Activated CD4-positive, alpha-beta memory T cell treated with anti-CD3 and anti-CD28 coated beads, Interleukin-2, amount 10 ng/mL, durations not matched to agents 7 days and 5 days (primary cell): ENCODE measurements at places on chromosomes 1 and 21. TPM values are rescaled to one million over a fixed set of nuclear protein-coding genes. Genes with fewer than 3 reads are reported as not detected.

DNA sequence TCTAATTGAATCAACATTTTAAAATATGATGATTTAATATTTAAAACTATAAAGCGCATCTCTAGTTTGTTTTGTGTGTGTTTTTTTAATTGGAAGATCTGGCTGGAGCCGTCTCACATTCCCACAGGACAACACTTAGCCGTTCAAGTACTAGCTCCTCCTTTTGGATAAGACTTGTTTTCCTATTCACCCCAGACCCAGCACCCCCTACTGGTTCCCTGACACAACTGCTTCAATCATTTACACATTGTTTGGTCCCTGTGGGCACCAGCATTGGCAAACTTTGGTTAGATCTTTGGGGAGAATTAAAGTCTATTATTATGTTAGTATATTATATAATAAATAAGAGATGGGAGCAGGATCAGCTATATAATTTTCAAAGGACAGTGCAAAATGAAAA, 34.5 kb downstream of the TYW3 start:
- H3K27me3 ChIP-seq = no peaks in the 10 kb centered on the region
- H3K27ac ChIP-seq = no peak overlapping the region
- H3K4me1 ChIP-seq = peaks cover 3% of the 10 kb centered on the region
- peaks cover 11% of the 10 kb centered on the region for H3K36me3 ChIP-seq

GRCh38 chr1:27491748-27492700, 2.1 kb upstream of the WASF2 start:
- H3K27ac ChIP-seq = peak overlapping the region; percentile 21
- H3K36me3 ChIP-seq = peaks cover 9% of the 10 kb centered on the region
- H3K4me1 ChIP-seq = peaks cover 40% of the 10 kb centered on the region

GRCh38 chr21:14880922-14881321, 183.9 kb downstream of the NRIP1 start:
- no peak overlapping the region for H3K4me3 ChIP-seq
- H3K36me3 ChIP-seq = no peaks in the 10 kb centered on the region
- H3K27ac ChIP-seq = no peak overlapping the region
- no peaks in the 10 kb centered on the region for H3K27me3 ChIP-seq
- no peak for DNase-seq

HSD3B1 gene
- total RNA-seq = not detected

INSRR gene
- total RNA-seq = 0.08 TPM

- H3K4me1 ChIP-seq = no peaks in the 10 kb centered on the region
- H3K27ac ChIP-seq = no peak overlapping the region
- H3K27me3 ChIP-seq = peaks cover 38% of the 10 kb centered on the region
- H3K36me3 ChIP-seq = no peaks in the 10 kb centered on the region
Observed at GRCh38 chr1:119838236-119838635, 27.0 kb upstream of the REG4 start.

TTC22 gene
- total RNA-seq = 19.8 TPM

C1orf53 gene
- total RNA-seq = 0.55 TPM

DNA sequence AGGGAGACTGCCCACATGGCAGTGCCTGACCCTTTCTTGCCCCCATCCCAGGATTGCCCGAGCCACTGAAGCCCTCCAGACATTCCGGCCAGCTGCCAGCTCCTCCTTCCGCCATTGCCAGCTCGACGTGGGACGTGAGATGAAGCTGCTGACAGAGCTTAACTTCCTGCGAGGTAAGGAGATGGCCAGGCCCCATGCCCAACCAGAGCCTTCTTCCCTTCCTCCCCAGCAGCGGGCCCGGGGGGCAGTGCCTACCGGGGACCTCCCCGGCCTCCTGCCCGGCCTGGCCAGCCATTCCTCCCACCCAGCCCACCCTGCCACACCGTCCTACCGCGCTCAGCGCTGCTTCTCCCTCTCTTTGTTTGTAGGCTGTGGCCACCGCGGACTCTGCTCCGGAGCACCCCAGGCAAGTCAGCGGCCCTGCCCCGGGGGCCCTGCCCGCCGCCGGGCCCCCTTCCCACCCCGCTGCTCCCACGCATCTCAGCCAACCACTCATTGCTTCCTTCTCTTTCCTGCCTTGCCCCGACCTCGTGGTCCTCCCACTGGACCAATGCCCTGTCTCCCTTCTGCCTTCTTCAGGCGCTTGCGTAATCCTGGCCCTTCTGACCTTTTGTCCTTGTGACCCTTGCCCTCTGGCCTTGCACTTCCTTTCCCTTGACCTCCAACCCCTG, 4.9 kb downstream of the TRIM46 start:
- peaks cover 58% of the 10 kb centered on the region for H3K36me3 ChIP-seq
- peaks cover 47% of the 10 kb centered on the region for H3K4me1 ChIP-seq

VANGL1 gene
- 17.5 TPM for total RNA-seq

DNA sequence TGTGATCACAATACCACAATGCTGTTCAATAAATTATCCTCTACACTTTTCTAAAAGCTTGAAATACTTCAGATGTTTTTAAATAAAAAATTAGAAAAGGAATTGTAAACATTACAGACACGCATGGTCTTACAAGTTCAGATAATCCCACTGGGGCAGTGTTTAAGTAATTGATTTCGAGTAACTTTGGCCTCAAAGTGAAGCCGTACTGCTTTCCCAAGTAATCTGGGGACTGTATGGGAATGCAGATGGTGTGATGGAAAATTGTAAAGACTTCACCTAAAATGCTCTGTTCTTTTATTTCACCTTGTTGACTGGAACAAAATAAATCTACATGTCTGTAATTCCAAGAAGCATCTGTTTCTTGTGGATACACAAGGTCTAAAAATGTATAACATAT, 401.7 kb upstream of the LYPLAL1 start:
- no peak overlapping the region for H3K4me3 ChIP-seq
- no peak for DNase-seq
- H3K4me1 ChIP-seq = no peaks in the 10 kb centered on the region
- H3K36me3 ChIP-seq = no peaks in the 10 kb centered on the region
- no peaks in the 10 kb centered on the region for H3K27me3 ChIP-seq

DNA sequence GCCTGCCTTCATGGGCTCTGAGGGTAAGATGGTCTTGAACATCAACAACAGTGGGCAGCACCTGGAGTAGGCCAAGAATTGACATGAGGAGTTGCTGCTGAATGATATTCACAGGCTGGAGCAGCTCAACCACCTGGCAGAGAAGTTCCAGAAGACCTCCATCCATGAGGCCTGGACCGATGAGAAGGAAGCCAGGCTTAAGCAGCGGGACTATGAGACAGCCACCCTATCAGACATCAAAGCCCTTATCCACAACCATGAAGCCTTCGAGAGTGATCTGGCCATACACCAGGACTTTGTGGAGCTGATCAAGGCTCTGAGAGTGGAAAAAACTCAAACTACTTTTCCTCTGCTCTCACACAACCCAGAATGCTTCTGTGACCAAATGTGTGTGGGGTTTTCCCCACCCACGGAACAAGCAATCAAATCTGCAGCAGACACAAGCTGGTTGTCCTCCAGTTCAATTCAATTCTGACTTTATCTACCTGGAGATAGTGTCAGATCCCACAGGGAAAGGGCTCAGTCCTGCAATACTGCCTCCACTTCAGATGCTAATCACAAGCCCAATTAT, 12.1 kb upstream of the EPHA10 start:
- H3K27ac ChIP-seq = no peak overlapping the region
- peaks cover 11% of the 10 kb centered on the region for H3K27me3 ChIP-seq
- no peaks in the 10 kb centered on the region for H3K4me1 ChIP-seq

FMO5 gene
- 0.53 TPM for total RNA-seq

DNA sequence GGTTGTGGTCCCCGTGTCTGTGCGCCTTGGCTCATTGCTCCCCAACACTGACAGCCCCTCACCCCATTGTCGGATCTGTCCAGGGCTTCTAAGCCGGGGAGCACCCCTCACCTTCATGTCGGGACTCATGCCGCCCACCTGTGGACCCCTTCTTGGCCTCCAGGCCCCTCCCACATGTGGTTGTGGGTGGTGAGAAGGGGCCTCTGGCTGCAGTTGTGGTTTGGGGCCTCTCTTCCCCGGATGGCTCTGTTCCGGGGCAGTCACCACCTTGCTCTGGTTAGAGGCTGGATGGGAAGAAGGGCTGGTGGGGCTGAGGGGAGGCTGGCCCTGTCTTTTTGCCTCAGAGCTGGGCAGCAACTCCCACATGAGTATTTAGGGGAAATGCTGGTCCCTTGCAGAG, 158.6 kb upstream of the C1orf174 start:
- no peaks in the 10 kb centered on the region for H3K36me3 ChIP-seq
- H3K27ac ChIP-seq = no peak overlapping the region
- DNase-seq = no peak

DNA sequence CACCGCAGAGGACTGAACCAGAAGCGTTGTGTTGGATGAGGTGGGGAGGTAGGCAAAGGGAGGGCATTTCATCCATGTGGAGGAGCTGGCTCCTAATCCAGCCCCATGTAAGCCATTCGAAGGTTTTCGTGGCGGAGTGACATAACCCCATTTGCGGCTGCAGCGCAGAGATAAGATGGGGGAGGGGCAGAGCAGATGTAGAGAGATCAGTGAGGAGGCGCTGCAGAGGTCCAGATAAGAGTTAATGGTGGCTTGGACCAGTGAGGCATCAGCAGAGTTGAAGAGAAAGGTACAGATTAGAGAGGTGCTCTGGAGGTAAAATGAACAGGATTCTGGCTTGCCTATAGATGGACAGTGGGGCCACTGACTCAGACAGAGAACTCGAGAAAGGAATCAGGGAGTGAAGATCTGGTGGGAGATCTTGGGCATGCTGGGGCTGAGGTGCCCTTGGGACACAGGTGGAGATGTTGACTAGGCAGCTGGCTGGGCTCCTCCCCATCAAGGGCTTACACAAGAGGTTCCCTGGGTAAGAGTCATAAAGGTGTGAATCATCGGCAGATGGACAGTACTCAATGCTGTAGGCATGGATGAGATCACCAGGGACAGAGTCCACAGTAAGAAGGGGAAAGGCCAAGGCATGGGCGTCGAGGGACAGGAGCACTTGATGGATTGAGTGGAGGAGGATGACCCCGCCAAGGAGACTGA, 7.8 kb upstream of the PTPRF start:
- H3K36me3 ChIP-seq = no peaks in the 10 kb centered on the region
- no peaks in the 10 kb centered on the region for H3K4me1 ChIP-seq
- peaks cover 43% of the 10 kb centered on the region for H3K27me3 ChIP-seq
- DNase-seq = no peak
- H3K27ac ChIP-seq = no peak overlapping the region

PCSK9 gene
- 0.18 TPM for total RNA-seq

DNA sequence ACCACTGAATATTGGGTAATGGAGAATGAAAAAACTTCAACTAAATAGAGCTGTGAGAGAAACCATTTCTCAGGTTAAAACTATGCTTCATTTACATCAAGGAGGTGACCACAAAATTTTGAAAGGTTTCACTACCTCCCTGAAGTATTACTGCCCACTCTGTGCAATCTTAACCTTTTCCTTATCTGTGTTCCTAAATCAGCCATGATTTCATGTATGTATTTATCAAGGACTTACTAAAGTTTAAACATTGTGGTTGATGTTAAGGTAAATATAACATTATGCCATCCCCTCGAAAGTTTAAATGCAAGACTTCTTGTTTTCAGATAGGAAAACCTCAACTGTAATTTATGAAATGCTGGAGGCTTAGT, 84.4 kb downstream of the CLEC20A start:
- no peaks in the 10 kb centered on the region for H3K4me1 ChIP-seq
- no peak overlapping the region for H3K27ac ChIP-seq
- no peak for DNase-seq
- no peak overlapping the region for H3K4me3 ChIP-seq
- H3K36me3 ChIP-seq = no peaks in the 10 kb centered on the region
- H3K27me3 ChIP-seq = no peaks in the 10 kb centered on the region

AGT gene
- not detected for total RNA-seq

RASAL2 gene
- total RNA-seq = not detected
